ENCODE measurements at places on chromosomes 3 and 15.

DNA sequence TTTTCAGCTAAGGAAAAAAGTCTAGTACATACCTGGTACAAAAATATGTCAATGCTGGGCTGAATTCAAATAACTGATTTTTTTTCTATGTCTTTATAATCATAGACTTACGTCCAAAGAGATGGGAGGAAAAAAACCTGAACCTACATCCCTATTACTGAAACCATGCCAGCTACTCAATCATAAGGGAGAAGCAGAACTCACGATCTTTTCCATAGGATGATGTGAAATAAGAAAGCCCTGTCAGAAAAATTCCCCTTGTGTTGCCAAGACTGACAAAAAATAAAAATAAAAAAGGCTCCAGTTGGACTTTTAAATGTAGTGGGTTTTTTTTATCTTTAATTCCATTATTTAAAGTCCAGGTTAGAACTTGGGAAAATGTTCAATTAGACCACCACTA is 3.3 kb downstream of the MSL2 start:
- no peak for DNase-seq

GRCh38 chr3:143000528-143000927 is 842 bp upstream of the U2SURP start:
- no peak for DNase-seq

GRCh38 chr3:191378142-191378812 is 48.0 kb upstream of the UTS2B start:
- no peak for DNase-seq

DNA sequence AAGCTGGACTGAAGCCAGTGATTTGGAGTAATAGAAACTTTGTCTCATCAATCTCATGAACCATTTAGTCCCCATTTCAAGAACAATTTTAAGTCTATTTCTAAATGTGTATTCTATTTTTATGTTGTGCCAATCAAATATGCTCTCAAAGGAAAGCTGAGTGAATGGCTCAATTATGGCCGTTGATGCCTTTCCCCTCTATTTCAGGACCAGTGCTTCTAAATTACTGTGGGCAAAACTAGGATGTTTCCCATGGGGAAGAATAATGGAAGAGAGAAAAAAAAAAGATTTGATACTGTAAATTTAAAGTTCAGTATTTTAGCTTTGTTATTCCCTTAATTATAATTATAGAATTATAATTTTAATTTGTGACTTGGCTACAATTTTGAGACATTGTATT is 110.1 kb downstream of the CADM2 start:
- DNase-seq, result no peak

DNA sequence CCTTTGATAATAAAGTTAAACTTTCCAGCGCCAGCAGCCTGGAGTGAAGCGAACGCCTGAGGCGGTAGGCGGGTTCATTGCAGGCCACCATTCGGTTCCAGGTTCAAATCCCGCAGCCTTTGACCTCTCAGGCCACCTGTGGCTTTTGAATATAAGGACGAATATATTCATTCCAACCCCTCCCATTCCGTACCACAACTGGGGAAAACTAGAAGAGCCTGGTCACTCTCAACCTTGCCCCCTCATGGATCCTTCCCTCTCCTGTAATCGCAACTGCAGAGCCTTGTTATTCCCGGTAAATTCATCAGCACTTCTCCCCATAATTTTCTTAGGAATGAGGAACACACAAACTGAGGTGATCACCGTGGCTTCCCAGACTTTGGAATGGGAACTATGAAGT is 35.2 kb downstream of the ZIC4 start:
- no peak for DNase-seq

GRCh38 chr3:37395286-37395685 is 220.9 kb upstream of the LRRFIP2 start:
- no peak for DNase-seq

GRCh38 chr3:131620977-131621376 is 118.2 kb upstream of the MRPL3 start:
- no peak for DNase-seq

DNA sequence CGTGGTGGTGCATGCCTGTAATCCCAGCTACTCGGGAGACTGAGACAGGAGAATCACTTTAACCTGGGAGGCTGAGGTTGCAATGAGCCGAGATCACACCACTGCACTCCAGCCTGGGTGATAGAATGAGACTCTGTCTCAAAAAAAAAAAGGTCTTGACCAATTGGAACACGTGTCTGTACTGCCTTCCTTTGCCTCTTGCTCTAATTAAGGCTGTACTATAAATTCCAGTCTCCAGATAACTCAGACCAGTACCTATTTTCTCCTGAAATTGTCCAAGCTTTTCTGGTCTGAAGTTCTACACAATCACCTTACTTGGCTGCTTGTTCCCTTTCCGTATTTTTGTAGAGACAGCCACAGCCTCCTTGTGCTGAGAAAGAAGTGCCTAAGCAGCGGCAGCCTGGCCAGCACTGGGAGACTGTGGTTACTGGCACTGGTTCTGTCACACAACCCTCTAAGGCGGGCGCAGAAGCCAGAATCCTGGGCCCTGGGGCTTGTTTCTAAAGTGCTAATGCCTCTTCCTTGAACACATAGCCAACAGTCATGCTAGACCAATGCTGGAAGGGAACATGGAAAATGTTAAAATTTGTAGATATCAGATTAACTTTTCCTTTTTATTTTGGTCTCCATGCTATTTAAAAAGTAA is 6.2 kb upstream of the CEP70 start:
- no peak for DNase-seq

- no peak for DNase-seq
These were observed 697.7 kb downstream of the TUSC7 start for GRCh38 chr3:117407317-117407716.

DNA sequence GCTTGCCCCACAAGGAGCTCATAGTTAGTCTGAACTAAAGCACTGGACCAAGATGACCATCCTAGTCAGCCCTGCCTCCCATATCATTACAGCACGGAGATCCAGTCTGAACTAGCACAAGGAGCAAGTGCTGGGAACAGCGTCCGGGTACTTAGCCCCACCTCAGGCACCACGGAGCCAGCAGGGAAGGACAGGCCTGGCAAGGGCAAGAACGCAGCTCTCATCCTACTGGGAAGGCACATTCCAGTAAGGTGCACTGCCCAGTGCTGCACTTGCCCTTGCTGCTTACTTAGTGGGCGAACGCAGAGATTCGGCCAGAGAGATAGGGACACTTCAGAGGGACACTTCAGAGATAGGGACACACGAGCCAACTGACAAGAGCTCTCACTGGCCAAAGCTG is 27.6 kb downstream of the SEC61A1 start:
- no peak for DNase-seq

DNA sequence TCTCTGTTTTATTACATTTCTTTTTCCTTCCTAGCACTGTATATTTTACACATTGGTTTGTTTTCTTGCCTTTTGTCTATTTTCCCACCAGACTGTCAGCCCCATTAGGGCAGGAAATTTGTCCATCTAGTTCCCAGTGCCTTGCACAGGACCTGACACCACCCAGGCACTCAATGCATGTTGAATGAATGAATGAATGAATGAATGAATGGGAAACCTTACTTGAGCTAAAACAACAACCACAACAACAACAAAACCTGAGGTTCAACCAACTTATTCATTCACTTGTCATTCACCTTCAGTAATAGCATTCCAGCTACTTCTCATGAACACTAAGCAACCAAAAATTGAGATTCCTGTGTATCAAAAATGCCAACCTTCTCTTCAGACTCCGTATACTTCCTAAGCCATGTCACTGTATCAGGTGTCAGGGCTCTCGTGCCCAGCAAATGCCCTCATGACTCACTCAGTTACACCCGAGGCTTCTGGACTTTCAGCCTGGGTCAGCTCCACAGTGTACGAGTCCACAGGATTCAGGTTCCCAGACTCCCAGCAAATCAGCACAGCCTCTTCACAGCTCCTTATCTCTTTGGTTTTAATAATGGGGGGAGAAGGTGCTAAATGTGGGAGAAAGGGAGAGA is 37.3 kb downstream of the FSD2 start:
- DNase-seq, result no peak

- DNase-seq, result no peak
These were observed 86.2 kb downstream of the IQSEC1 start for GRCh38 chr3:12986986-12987385.

- DNase-seq, result no peak
These were observed 93.5 kb downstream of the WDR72 start for GRCh38 chr15:53665930-53666329.

DNA sequence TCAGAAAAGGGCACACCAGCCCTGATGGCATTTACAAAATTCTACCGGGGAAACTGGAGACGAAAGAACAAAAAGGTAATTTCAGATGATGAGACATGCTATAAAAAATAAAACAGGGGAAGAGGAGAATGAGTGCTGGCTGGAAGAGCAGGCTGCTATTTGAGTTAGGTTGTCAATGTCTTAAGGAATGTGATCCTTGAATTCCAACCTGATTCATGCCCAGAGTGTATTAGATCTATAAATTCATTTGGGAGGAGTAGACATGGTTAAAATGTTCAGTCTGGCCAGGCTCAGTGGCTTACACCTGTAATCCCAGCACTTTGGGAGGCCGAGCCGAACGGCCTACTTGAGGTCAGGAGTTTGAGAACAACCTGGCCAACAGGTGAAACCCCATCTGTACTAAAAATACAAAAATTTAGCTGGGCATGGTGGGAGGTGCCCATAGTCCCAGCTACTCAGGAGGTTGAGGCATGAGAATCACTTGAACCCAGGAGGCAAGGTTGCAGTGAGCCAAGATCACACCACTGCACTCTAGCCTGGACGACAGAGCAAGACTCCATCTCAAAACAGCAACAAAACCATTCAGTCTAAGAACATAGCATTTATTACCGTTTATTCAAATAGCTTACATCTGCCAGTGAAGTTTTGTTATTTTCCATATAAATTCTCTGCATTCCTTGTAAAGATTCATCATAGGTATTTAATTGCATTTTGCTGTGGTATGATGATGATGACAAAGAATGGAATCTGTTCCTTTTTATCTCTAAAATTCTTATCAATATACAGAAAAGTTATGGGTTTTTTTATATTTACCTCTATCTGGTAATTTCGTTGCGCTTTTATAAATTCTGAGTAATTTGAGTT is 126.7 kb upstream of the NR2E3 start:
- DNase-seq, result no peak

GRCh38 chr15:69459066-69459465 is 6.4 kb downstream of the RPLP1 start:
- no peak for DNase-seq

GRCh38 chr3:185820973-185821758 is 3.7 kb downstream of the IGF2BP2 start:
- DNase-seq, result peak; percentile 42

DNA sequence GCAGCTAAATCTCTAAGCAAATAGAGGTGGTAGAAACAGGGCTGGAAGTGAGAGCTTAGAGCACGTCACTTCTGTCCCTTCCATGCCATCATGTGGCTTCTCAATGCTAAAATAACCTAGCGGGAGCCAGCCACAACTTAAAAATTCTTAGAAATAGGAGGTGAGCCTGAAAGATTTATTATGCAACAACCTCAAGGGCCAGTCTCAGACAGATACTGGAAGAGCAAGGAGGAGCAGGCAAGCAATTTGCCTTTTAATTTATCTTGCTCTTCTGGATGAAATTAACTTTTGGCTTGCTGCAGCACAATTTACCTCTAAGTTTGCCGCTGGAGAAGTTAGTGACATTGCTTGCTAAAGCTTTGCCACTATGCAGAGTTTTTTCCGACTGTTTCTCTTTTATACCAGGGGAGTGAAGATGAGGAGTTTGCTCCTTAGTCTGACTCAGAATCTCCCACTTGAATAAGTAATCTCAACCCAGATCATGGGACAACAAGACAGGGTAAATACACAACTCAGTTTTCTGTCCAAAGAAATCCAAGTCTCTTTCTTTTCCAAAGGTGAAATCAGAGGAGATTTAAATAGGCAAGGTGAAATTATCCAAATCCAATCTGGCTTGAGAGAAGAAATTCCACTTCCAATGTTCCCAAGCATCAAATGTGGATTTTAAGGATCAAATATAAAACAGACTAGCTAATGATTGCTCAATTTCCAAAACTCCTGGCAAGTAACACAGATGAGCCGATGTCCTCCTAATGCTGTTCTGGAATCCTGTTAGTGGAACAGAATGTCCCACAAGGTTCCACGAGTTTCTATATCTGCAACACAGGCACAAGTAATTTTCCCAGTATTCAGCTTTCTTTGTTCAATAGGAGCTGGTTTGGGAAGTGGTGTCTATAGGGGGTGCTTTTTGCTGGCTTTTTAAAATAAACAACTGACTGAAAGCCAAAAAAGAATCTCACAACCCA is 329.4 kb upstream of the RORA start:
- DNase-seq, result no peak

GRCh38 chr3:182810574-182811268 is 17.4 kb downstream of the ATP11B start:
- no peak for DNase-seq

All from right lung (tissue), 10 donors.